ENCODE measurements at places on chromosomes 12 and 14.

GRCh38 chr12:49563951-49564685 is 3.8 kb downstream of the MCRS1 start:
- DNase-seq: no peak

- no peak for DNase-seq
Observed at GRCh38 chr14:93090826-93091555, 24.7 kb downstream of the ITPK1 start.

GRCh38 chr12:99619389-99620158 is 28.0 kb upstream of the GARIN6 start:
- peak; percentile 61 for DNase-seq

DNA sequence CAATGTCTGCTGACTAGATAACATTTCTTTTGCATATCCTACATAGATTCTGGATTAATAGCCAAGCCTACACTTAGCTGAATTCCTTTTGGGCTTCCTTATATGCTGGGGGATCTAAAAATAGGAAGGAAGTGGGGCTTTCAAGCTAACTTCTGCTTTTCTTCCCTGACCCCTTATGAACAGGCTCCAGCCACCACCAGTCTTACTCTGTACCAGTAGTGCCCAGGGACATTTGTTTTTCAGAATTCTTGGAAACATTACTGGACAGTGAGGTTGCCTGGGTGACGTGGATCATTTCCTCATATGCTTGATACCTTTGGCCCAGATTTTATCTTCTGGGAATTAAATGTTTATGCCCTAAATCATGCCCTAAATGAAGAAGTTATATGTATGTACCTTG is 55.9 kb upstream of the SRRM4 start:
- no peak for DNase-seq

DNA sequence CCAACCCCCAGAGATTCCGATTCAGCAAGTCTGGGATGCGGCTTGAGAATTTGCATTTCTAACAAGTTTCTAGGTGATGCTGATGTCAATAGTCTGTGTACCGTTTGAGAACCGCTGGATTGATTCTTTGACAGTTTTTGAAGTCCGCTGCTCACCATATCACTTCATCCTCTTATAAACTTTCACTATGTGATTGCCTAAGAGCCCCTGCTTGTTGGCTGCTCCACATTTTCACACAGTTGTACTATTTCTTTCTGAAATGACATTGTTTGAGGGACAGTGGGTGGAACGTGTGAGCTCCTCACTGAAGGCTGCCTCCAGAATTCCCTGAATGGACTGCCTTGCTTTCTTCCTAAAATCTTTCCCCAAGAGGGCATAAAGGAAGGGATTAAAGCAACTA is 7.7 kb downstream of the C3AR1 start:
- no peak for DNase-seq

DNA sequence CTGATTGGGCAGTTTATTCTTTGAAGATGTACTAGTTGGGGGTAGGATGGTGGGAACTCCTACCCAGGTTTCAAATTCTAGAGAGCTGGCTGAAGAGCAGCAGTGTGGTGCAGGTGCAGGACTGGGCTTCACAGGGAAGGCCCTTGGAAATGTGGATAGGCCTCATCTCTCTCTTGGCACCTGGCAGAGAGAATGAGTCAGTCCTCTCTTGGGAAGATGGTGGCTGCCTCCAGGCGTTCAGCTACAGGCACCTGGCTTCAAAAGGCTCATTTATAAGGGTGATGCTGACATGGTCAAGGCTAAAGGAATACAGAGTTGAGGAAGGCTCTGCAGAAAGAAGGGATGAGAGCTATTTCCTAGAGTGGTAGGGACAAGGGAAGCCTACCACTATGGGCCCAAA is 179.7 kb upstream of the VASH1 start:
- no peak for DNase-seq

- no peak for DNase-seq
Observed at GRCh38 chr12:3464561-3464960, 26.4 kb upstream of the PRMT8 start.

DNA sequence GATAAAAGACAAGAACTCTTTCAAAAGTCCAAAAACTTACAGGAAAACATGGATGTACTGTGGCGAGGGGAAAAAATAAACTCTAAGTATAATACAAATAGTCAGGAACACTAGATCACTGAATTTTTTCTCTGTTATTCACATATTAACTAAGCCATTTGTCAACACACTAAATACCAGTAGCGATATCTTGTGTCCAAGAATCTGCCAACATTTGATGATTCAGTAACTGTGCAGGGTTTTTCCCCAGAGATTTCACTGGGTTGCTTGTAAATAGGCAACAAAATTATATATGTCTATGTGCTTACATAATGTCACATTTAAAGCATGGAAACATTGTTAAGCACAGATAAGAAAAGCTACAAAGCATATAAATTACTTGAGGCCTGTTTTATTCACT is 205.9 kb downstream of the KIF21A start:
- no peak for DNase-seq

DNA sequence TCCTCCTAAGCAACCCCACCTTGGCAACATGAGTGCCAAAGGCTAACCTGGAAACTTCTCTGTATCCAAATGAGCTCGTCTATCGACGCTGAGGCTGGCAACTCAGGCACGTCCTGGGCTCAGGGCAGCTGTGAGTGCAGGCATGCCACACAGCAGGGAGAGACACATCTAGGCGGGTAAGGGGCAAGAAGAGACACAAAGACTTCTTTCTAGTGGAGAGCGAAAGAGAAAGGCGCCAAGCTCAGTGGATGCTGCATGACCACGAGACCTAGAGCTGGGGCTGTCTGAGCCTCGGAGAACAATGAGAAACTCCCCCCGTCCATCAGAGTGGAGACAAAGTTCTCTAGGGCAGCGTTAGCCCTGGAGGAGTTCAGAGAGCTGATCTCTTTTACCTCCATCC is 170.4 kb downstream of the CALM1 start:
- no peak for DNase-seq

GRCh38 chr12:111313833-111314259 is 55.0 kb downstream of the PHETA1 start:
- DNase-seq: peak; percentile 74

DNA sequence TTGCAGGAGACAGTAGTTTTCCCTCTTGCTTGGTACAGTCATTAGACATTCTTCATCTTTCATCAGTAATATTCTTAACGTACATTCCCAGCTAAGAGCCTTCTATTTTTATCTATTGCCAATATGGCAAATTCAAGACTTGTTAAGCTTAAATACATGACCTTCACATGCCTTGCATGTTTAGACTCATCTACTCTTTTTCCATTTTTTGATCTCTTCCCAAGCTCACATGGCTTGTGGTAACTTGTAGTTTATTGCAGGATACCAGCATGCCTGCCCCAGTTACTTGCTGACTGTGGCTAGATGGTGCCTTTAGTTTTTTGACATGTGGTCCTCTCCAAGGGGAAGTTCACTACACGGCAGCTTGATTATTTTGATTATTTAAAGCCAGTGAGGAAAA is 729.0 kb downstream of the SLC6A15 start:
- DNase-seq: no peak

DNA sequence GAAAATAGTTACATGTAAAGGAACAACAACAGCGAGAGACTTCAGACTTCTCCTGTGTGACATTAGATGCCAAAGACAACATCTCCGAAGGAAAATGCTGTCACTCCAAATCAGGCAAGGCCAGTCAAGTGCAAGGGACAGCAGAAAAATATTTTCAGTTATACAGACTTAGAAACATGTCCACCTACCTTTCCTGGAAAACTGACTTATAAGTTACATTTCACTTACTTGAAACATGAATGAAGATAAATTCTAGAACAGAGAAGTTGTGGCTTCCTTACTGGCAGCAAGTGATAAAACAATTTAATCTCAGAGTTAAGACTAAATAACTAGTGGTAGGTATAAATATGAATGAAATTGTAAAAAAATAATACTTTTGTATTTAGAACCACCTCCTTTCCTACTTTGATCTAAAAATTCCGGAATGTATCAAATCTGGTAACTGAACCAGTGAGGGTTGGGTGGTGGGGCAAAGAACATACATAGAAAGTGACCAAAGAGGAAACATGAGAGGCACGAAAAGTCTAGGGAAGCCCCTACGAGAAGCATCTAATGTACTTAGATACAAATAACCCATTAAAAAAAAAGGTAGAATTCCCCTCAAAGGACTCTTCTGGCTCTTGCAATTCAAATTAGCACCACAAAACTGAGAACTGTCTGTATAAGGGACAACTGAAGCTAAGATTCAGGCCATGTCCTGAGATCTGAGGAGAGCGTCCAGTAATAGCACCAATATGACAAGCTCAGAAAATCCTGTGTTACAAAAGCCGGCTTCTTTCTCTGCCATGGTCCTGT is 21.2 kb downstream of the MTHFD1 start:
- DNase-seq: peak; percentile 37

GRCh38 chr14:62445570-62445969 is 599.7 kb downstream of the KCNH5 start:
- DNase-seq: no peak

GRCh38 chr14:51138404-51139103 is 43.6 kb upstream of the TRIM9 start:
- no peak for DNase-seq

- no peak for DNase-seq
Observed at GRCh38 chr14:28272270-28272669, 494.3 kb upstream of the FOXG1 start.

DNA sequence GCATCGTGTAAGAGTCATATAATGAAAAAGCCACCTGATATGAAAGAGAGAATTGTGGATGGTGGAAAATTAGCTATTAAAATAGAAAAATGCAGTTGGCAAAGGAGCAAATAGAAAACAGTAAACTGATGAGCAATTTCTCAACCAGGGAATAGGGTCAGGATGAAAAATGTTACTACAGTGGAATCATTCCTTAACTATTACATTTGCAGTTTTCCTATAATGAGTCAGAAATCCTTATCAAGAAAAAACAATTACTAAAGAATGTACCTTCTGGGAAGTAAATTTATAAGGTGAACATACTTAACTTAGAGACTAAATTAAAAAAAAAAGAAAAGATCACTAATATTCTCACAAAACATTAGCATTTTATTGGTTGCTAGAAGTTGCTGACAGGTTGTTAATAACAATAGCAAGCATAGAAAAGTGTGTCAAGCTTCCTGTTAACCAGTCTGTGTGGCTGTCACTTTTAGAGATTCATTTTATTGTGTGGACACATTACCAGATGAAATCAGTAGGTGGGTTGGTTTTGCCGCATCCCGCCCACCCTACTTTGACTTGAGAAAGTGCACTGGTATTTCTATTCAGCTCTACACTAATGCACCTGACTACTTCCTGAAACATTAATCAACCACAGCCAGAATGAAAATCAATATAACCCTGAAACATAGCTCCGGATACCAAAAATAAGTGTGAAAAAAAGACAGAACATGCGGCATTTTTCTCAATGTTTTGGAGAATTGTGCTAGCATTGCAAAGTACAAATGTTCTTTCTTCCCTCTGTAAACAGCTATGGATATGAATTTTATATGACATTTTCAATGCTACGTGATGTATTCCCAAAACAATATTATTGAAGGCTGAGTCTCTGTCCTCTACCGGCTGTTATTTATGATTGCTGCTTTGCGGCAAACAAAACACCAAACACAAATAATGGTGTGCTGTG is 576.7 kb downstream of the SLC16A7 start:
- DNase-seq: no peak

DNA sequence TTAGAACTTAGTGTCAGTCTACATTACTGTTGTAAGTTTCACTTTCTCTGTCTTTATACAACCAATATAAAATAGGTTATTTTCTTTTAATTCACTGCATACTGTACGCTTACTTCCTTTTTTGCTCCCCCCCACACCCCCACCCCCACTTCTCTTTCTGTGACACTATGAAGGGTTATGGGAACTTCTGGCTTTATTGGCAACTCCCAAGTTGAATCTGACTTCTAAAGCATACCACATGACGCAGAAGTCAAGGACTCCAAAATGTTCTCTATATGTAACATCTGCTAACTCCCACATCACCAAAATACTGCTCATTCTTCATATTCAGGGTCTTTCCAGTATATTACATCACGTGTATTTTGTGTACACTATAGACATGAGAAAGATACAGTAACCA is 81.2 kb upstream of the ATXN7L3B start:
- no peak for DNase-seq

DNA sequence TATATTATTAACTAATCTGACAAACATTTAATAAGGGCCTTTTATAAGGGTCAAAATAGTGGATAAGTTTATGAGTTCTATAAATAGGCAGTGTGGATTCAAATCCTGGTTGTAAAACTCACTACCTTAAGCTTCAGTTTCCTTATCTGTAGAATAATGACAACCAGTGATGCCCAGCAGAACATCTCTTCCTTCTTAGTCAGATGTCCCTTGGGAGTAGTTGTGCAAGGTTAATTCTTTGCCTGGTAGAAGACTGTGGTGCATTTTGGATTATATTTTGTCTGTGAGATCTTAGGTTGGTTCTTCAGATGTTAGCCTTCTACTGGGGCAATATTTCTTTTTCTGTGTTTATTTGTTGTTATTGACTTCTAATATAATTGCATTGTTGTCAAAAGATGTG is 59.5 kb downstream of the ARID2 start:
- peak; percentile 12 for DNase-seq

GRCh38 chr14:75626396-75626795 is 34.3 kb downstream of the ERG28 start:
- DNase-seq: no peak
